Mucosa of descending colon (tissue), 3 donors: ENCODE measurements at places on chromosomes 5 and 9. TPM values are rescaled to one million over a fixed set of nuclear protein-coding genes. Genes with fewer than 3 reads are reported as not detected.

DNA sequence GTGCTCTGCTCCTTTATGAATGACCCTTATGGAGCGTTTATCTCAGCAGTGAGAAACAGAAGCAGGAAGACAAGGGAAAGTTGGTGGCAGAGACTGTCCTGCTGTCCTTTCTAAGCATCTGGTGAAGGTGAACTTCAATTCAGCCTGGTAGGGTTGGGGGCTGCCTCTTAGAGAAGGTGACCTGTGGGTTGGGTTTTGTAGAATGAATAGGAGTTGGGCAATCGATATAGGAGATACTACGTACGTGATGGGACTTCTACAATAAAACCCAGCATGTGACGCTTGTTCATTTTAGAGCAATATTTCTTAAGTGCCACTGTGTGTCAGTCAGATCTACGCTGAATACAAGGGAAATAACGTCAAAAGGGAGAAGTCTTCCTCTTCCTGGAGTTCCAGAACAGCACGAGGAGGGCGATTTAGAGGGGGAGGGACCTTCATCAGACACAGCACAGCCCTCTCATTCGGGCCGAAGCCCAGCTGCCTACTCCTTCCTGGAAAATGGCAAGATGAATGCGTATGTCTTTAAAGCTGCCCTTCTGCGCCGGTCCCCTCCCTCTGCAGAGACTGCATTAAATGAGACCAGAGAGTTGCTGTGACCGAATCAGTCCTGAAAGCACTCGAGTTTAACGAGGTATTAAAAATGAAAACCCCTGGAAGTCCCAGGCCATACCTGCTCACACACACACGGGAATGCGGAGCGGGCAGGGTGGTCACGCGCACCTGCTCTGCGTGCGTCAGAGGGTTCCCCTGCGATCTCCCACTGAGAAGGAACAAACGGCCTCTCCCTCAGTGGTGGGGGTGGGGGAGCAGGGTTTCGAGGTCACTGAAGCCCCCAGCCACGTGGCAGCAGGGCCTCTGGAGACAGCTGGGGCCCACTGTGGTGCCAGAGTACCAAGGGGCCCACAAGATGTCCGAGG is 85.3 kb upstream of the SARDH start:
- DNase-seq = no peak

- no peak for DNase-seq
Measured at GRCh38 chr5:176381979-176382378, 6.4 kb downstream of the NOP16 start.

GRCh38 chr5:76475385-76475784 is 72.3 kb downstream of the IQGAP2 start:
- no peak for DNase-seq

DNA sequence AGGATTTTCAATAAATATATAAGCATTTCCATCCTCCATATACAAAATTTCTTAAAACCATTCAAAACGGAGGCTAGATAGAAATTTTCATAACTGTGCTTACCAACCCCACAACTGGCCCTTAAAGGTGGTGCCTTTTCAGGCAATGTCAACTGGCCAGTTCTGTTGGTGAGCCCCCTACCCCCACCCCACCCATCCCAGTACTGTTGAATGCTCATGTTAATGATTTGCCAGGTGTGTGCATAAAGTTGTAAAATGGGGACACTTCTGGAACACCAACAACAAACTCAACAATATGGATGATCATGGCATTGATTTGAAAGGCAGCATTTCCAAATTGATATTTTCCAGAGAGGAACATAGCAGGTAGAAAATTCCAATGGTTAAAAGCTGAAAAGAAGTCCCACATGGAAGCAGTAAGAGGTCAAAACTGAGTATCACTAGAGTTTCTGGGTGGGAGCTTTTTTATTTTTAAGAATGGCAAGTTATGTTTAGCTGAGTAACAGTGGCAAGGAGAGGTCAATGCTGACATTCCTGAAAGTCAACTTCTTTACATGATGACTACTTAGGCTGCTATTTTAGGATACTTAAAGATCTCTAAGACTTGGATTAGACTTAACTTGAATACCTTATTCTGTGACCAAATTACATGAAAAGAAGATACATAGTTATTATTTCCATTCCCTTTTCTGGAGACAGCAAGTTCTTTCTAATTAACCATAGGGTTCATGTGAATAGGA is 2.7 kb downstream of the LEAP2 start:
- no peak for DNase-seq

GRCh38 chr9:42388146-42388690 is 204.8 kb downstream of the SPATA31A6 start:
- DNase-seq = no peak

DNA sequence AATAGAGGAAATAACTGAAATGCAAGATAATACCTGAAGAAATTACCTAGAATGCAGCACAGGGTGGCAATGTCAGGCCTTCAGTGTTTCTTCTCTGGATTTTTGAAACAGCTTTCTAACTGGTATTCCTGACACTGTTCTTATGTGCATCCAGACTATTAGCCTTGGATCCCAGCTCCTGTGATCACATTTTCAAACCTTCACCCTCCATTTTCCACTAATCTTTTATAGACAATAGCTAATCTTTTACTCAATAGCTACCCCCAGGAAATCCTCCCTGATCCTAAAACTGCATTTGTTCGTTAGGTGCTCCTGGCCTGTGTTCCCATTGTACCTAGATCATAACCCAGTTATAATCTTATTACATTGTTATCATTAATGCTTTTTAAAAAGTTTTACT is 101.5 kb upstream of the DHFR start:
- no peak for DNase-seq

The ACOT12 gene
- total RNA-seq = not detected
